D721Med (cell line): ENCODE measurements at places on chromosomes 1 and 21.
A peak's percentile ranks its signal among the peaks of the same experiment; 100 is the strongest.

- no peak for DNase-seq
Measured at GRCh38 chr21:41168391-41169257, 664 bp downstream of the BACE2 start.

DNA sequence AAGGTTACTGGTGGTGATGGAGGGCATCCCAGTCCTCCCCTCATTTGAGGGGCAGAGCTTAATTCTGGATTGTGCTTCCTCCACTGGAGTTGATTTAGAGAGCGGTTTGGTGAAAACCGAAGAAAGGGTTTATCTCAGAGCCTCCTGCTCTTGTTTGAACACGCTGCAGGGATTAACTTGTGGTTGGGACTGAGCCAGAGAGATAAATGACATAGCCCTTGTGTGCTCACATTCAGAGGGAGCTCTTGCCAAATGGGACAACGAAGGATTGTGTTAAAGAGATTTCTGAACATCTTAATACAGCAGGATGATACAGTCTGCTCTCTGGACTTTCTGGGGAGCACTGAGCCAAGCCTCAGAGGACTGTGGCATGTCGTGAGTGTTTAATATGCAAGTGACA, 308.2 kb downstream of the DISC1 start:
- peak; percentile 80 for DNase-seq

DNA sequence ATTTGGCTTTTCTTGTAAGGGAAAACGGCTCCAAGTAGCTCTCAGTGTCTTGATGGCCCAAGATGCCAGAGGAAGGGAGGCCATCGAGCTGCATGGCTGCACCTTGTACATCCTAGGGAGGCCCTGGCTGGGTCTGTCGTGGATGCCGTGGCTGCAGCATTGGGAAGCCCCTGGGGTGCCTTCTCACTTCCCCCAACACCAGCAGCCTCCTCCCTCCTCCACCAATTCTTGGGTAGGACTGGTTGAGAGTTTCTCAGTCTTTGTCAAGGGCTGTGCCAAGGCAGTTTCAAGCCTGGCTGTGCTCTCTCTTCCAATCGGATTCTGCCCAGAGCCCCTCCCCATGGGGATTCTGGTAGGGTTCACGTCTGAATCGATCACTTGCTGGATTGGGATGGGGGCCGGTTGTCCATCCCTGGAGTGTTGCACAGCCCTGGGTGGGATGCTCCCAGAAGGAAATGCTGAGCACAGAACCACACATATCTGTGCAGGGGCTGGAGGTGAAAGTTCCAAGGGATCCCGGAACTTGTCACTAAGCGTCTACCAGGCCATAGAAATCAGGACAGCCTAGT, 14.0 kb upstream of the SPSB1 start:
- DNase-seq: no peak

DNA sequence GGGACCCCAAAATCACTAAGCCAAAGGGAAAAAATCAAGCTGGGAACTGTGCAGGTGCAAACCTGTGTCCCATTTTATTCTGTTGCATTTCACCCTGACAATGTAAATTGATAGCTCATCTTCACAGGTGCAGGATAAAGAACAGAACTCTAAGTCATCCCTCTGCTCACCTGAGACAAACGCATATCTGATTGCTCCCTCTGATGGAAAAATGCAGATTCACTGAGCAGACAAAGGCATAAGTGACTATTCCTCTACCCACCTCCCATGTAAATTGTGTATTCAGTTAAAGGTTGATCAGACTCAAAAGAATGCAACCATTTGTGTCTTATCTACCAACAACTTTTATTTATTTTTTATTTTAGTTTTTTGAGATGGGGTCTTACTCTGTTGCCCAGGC, 644.2 kb downstream of the PTPRU start:
- DNase-seq: no peak

- DNase-seq: no peak
Measured at GRCh38 chr1:61922950-61923480, 180.7 kb downstream of the PATJ start.

DNA sequence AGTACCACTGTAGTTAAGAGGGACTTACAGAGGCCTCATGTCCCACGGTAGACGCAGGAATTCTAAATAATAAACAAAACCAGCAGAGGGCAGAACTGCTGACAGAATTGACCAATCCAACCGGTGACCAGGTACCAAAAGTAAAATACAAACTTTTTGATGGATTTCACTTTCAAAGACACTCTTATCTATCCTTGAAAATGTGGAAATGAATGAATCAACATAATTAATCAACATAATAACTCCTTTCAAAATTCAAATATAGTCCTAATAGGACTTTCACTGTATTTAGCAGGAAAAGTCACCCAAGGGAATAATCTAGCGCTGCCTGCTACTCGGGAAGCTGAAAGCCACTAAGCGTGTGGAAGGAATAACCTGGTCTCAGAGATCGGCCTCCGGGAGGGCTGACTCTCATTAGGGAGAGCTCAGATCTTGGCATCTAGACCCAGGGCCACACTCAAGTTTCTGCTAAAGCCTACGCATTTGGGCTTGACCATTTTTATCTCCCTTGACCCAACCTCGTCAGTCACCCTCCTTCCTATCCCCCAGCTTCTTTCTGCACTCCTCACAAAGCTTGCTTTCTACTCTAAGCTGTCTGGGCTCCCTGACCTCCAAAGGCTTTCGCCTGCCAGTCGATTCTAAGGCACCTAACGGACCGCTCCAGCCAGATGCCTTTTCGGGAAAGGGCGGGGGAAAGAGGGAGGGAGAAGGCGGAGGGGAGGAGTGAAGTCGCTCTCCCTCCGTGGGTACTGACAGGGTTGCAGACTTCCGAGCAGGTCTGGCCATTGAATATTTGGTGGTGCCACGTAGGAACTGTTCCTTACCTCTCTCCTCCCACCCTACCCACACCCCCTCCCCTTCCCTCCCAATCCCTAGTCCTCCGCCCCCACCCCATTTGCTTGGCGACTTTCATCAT, 1.6 kb downstream of the COL11A1 start:
- no peak for DNase-seq

- DNase-seq: no peak
Measured at GRCh38 chr1:47024141-47024801, 802 bp downstream of the CYP4X1 start.

DNA sequence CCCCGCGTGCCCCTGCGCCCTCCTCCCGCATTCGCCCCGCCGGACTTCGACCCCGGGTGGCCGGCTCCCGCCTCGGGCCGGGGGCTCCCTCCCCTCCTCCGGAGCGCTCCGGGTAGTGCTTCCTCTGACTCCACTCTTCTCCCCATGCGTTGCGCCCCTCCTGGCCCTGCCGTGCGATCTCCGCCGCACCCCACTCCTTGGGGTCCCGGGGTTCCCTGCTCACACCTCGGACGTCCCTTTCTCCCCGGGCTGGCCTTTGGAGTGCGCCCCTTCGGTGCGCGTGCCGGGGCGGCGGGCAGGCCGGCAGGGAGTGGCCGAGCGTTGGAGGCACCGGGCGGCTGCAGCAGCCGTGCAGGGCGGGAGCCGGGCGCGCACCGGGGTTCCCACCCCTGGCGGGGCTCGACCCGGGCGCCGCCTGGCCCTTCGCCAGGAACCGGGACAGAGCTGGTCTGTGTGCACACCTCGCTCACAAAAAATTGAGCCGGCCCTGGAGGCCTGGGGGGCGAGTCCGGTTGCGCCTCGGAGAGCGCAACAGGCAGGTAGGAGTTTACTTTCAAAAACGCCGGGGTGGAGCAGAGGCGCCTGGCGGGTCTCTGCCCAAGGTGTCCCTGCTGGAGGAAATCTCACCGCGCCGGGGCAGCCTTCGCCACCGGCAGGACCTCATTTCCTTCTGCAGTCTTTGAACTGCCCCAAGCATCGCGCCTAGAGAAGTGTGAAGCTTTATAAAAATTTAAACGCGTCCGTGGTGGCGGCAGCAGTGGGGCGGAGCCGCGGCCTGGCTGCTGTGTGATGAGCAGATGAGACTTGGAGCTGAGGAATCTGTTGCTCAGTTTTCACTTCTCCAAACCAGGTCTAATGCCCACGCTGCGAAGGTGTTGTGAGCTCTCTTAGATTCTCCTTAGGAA, 650 bp downstream of the VANGL1 start:
- peak; percentile 31 for DNase-seq

DNA sequence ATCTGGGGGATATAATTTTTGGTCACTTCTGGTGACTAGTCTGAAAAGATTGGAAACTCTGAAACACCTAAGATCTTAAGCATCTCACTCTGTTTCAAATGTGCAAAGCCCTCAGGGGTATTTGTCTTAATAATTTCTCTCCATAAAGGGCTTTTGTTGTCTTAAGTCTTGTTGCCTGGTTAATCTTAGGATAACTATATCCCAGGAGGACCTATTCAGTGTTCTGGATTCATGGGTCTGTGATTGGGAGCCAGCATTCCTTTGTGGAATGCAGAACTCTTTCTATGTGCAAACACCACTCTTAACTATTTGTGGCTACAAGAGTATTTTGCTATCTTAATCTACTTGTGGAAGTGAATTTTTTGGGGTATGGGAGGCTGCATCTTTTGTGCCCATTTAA, 1573.0 kb upstream of the PRMT6 start:
- DNase-seq: no peak

- DNase-seq: no peak
Measured at GRCh38 chr21:38993561-38993960, 187.8 kb downstream of the ETS2 start.

- no peak for DNase-seq
Measured at GRCh38 chr21:14888202-14888601, 176.6 kb downstream of the NRIP1 start.

- no peak for DNase-seq
Measured at GRCh38 chr1:98849969-98850636, 154.6 kb downstream of the PLPPR5 start.

DNA sequence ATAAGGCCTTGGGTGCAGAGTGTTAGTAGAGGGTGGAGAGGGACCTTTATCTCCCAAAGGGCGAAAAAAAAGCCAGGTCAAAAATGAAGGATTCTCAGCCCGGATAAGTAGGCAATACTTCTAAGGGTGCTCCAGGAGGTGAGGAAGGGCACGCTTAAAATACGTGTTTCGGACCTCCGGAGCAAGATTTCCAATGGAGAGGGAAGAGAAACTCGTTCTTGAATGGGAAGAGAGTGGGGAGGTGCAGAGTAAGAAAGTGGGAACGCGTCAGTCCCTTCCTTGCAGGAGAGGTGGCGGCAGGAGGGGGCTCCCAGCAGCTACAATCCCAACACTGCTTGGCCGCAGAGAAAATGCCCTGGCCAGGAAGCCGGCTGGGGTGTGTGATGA, 581 bp downstream of the EFCAB14 start:
- DNase-seq: no peak

- DNase-seq: no peak
Measured at GRCh38 chr1:204598319-204598969, 82.2 kb downstream of the MDM4 start.

GRCh38 chr1:17488995-17489767, 49.7 kb upstream of the RCC2 start:
- no peak for DNase-seq

DNA sequence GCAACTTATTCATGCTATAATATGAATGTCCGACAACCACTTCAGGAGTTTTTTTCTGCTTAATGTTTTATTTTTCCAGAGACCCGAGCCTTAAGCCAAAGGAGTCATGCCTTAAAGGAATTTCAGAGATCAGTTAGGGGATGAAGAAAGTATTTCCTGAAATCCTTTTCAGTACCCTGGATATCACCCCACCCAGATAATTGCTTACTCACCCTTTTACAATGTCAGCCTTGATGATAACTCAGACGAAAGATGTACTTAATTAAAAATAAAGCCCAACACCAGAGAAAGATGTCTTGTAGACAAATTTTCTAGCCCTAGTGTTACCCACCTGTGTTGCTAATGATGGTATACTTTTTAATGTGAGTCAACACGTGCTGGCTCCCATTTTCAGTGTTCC, 124.1 kb downstream of the XCL2 start:
- DNase-seq: no peak

DNA sequence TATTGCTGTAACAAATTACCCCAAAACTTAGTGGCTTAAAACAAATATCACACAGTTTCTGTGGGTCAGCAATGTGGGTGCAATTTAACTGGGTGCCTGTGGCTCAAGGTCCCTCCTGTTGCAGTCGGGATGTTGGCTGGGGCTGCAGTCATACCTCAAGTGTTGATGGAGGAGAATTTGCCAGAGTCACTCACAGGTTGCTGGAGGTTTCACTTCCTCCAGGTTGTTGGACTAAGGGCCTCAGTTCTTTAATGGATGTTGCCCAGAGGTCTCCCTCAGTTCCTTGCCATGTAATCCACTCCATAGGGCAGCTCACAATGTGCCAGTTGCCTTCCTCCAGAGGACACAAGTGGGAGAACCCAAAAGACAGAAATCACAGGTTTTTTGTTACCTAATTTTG, 2.5 kb upstream of the TAF13 start:
- no peak for DNase-seq

- no peak for DNase-seq
Measured at GRCh38 chr1:226600254-226600653, 51.7 kb downstream of the STUM start.

DNA sequence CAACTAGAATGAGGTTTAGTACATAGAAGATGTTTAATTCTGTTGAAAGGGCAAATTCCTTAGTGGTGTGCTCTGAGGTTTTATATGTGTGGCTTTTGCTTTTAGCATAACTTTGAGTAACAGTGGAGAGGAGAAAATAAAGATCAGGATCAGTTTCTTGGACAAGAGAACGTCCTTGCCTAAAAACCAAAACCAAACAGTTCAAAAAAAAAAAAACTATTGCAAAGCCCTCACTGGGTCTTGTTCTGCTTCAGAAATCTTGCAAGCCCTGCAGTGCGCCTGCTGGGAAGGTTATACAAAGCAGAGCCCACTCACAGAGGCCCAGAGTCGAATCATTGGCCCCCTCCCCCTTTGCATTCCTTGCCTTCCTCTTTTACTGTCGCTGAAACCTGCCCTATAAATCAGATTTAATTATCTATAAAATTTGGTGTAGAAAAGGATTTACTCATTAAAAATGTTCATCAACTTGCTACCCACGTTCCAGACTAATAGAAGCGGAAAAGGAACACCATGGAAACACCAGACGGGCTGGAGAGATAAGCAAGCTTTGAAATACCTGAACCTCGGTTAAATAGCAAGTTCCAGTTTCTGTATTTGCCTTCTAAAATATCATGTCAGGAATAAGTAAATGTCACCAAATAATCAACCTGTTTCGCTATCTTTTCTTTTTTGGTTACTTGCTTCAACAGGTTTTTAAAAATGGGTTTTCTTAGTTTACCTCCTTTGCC, 201.6 kb upstream of the PTBP2 start:
- no peak for DNase-seq

DNA sequence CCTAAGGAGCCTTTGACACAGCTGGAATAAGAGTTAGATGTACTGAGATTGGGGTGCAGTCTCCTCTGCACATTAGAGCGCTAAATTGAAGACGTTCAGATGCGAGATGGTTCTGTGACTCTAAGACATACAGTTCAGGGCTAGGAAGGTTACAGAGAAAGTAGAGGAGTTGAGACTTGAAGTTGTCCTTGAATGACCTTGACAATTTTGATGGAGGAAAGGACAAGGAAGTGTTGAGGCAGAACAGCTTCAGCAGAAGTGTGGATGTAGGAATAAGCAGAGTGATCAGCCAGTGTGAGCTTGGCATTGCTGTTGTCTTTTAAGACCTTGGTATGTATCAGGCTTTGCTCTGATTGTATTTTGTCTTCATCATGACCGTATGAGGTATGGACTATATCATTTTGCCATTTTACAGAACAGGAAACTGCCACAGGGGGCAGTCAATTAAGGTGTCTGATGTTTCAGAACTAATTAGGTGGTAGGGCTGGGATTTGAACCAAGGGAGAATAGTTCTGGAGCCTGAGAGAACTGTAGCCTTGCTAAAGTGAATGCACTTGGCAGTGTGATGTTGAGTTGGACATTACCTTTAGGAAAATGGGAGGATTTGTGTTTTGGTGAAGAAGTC, 9.2 kb downstream of the TTF2 start:
- DNase-seq: no peak

GRCh38 chr1:160575112-160575664, 4.1 kb downstream of the CD84 start:
- no peak for DNase-seq

GRCh38 chr1:3736708-3737107, 15.5 kb upstream of the CCDC27 start:
- DNase-seq: no peak
